Stimulated activated CD8-positive, alpha-beta memory T cell treated with anti-CD3 and anti-CD28 coated beads, Interleukin-15, amount 100 ng/mL, for 48 hours (primary cell): ENCODE measurements at places on chromosomes 11 and 22.

DNA sequence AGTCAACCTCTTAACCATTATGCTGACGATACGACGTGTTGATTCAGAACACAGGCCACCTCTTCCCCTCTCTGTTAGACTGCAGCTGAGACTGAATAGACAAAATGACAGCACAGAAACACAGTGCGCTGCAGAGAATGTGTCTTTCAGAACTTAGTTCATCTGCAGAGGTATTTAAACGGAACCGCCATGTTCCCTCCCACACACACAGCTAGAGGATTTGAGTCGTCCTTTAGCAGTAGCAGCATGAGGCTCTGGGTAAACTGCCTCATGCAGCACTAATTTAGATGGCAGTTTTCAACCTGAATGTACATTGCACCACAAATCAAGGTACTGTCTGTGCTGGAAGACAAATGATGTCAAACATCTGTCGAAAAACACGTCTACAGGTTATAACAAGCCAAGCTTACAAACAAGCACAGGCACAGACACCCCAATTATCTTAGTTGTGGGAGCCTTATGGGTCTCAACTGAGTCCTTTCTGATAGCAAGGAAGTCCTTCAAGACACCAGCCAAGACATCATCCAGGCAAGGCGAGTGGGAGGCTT, 76.6 kb upstream of the LRRC4C start:
- no peak for DNase-seq

GRCh38 chr11:94604482-94604881, 37.3 kb downstream of the PIWIL4 start:
- no peak for DNase-seq

GRCh38 chr11:17385926-17386325, 2.5 kb downstream of the KCNJ11 start:
- no peak for DNase-seq

- no peak for DNase-seq
Observed at GRCh38 chr11:76690736-76691135, 20.2 kb upstream of the LRRC32 start.

DNA sequence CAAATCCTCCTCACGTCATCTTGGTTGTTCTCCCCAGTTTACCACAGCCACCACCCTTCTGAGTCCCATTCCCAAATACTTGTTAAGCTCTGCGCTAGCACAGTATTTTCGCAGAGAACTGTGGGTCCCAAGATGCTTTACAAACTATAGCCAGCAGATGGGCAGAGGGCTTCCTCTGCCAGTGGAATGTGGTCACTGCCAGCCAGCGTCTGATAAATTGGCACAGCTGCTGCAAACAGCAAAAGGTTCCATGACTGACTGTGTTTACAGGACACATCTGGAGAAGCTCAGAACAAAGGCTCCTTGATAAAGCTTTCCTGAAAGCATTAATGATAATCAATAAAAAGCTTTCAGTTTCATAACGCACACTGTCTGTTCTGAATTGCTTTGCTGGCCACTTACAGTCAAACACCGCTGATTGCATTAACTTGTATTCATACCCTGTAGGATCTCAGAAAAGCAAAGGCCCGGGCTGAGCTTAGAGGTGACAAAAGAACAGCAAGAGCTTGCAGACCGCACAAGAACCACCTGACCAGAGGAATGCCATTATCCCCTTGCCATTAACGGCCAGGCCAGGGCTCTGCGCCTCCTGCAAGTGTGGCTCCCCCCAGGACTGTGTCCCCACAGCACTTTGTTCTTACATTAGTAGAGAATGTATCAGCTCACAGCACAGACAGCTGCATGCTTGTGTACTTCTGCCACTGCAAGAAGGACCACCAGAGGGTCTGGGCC, 120.6 kb downstream of the MICAL3 start:
- DNase-seq = no peak

DNA sequence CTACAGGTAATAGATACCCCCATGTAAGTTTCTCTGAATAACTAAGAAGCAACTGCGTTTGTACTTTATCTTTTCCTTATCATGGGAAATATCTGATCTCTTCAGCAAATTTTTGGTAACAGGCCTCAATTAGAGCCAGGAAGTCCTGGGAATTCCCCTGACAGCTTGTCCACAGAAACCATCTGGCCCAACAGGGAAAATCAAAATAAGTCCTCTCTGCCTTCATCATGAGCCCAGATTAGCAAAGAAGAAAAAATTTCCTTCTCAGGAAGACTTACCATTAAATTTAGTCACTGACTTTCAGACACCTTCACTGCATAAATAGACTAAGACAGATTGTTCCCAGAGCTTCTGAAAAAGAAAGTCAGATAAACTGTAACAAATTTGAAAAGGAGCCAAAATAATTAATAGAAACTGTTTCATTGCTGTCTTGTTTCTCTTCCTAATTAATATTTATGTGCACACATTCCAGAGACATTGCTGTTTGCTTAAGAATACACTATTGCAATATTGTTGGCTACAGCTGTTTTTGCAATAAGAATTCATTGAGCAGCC, 278.1 kb upstream of the FAT3 start:
- no peak for DNase-seq

GRCh38 chr11:69721106-69721505, 17.3 kb upstream of the FGF19 start:
- DNase-seq = no peak

DNA sequence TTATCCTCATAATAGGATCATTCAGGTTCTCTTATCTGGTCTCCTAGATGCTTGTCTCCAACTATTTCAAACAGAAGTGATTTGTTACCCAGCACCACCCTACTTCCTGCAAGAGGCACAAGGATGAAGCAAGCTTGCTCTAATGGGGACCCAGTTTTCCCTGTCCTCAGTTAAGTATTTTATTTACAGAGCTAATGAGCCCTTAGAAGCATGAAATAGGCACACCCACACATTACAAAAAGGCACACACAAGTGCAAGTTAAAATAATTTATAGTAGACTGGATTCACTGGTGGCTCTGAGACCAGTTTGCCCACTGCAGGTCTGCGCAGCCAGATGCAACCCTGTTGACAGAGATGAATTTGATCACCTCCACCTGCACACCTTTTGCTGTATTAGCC, 167.5 kb downstream of the KIRREL3 start:
- DNase-seq = no peak
